ENCODE measurements at places on chromosomes 3 and 15.

GRCh38 chr15:87604857-87605446, 651.6 kb downstream of the NTRK3 start:
- DNase-seq = no peak

GRCh38 chr3:127166501-127167065, 26.3 kb upstream of the PRR23E start:
- DNase-seq = no peak

GRCh38 chr15:70219256-70219895, 121.7 kb upstream of the TLE3 start:
- no peak for DNase-seq

DNA sequence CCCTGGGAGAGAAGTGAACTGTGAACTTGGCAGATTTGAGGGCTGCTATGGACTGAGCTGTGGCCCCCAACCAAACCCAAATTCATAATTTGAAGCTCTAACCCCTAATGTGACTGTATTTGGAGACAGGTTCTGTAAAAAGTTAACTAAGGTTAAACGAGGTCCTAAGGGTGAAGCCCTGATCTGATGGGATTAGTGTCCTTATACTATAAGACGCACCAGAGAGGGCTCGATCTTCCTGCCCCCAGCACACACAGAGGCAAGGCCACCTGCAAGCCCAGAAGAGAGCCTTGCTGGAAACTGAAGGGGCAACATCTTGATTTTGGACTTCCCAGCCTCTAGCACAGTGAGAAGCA, 34.0 kb downstream of the TKT start:
- DNase-seq = no peak

GRCh38 chr3:11034309-11034985, 41.9 kb downstream of the SLC6A1 start:
- no peak for DNase-seq

DNA sequence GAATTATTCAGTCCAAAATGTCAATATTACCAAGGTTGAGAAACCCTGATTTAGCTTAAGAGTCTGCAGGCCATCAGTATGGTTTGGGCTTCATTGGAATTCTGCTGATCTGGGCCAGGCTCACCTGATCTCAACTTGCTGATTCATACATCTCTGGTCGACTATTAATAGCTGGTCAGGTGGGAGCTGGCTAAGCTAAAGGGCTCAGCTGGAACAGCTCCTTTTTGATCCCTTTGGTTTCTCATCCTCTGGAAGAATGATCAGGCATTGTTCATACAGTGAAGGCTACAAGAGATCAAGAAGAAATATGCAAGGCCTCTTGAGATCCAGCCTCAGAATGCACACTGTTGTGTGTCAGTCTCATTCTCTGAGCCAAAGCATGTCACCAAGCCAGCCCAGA, 123.3 kb upstream of the MME start:
- DNase-seq = no peak

GRCh38 chr3:137347132-137347531, 389.3 kb downstream of the IL20RB start:
- no peak for DNase-seq

DNA sequence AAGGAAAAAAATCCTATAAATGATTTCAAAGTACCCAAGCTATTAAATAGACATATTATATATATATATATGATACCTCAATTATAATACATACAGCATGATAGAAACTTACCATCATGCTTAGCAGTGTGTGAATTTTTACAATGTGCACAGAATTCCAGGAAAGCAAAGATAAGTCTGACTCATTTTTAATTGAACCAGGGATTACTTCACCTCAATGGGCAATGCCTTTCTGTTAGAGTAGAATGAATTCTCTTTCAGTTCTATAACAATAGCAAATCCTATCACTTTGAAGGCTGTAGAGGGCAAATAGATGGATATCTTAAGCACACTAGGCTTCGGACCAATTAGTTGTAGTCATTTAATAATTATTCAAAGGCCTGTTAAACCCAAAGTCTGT, 54.8 kb upstream of the P3H2 start:
- DNase-seq = no peak

GRCh38 chr3:64293121-64293520, 67.9 kb upstream of the PRICKLE2 start:
- DNase-seq = no peak

DNA sequence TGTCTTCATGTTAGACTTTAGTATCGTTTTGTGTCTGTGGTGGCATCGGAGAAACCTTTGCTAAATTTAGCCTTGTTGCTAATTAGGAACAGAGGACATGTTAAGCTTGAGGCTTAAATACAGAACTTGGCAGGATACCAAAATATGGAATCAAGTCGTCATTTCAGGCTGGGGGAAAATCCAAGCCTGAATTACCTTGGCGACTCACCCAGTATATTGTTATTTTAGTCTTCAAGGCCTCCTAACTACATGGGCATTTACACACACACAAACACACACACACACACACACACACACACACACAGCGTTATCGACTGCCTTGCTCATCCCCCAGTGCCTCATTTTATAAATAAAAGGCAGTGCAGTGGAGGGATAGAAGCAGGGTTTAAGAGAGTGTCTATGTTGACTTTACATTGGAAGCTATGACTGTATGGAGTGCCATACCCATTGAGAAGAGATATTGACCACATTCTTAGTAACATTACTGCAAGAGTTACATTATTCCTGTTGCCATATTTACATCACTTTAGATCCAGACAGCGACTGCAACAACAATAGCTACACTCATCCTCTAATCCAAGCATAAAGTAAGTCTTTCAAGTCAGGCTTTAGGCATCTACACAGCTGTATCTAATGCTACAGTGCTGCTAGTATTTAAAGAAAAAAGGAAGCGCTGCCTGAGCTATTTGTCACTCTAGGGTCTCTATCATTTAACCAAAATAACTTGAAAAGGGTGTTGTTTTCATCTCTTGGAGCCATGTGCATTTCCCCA, 210.8 kb upstream of the SEMA6D start:
- DNase-seq = no peak

- DNase-seq = peak; percentile 51
These were observed at the start of gene MYRIP for GRCh38 chr3:39809181-39809994. MYRIP (plus strand) TSS chr3:39809609; CDS start chr3:39900817, 91,208 bp downstream.

DNA sequence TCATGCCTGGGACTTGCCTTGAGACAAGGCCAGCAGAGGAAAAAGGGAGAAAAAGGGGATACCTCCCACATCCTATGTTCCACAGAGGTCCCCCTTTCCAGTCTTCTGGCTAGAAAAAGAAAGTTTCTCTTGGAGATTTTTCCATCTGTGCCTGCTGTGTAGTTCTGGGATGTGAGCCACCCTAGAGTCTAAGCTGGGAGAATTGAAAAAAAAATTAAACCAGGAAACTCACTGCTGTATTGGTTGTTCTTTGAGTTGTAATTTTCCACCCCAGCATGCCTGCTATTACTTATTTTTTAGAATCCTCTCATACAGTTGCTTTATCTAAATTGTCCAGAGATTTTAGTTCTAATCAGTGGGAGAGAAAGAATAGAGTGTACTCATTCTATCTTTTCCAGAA, 68.4 kb downstream of the SV2B start:
- DNase-seq = no peak

GRCh38 chr15:32029409-32029861, 880 bp upstream of the CHRNA7 start:
- no peak for DNase-seq

DNA sequence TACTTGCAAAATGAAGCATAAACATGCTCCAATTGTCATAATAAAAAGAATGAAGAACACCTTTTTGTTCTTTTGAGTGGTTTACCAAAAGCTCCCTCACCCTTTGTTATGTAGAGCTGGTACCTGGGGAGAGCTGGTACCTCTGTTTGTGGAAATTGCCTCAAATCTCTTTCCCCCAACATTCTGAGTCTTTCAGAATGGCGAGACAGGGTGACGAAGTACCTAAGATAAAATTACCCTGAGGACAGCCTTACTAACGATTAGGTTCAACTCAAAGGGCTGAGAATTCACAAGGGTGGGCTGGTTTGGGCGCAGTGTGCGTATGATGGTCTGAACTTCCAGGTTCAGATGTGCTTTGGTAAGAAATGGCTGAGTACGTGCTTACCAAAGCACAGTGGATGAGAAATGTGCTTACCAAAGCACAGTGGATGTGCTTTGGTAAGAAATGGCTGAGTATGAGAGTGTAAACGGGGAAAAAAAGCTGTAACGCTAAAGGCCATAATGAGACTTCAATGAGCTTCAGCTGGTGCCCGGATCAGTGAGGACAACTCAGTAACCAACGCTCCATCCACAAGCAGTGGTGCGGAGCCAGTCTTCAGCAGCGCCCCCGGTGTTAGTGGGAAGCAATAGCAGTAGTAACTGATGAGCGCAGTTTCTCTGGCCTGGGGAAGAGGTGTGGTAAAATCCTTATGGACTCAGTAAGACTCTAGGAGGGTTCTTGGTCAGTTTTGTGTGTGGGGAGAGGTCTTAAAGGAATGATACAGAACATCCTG, 72.3 kb upstream of the LRIG1 start:
- DNase-seq = no peak

- DNase-seq = no peak
These were observed 129.7 kb downstream of the NR2E3 start for GRCh38 chr15:71939981-71940588.

DNA sequence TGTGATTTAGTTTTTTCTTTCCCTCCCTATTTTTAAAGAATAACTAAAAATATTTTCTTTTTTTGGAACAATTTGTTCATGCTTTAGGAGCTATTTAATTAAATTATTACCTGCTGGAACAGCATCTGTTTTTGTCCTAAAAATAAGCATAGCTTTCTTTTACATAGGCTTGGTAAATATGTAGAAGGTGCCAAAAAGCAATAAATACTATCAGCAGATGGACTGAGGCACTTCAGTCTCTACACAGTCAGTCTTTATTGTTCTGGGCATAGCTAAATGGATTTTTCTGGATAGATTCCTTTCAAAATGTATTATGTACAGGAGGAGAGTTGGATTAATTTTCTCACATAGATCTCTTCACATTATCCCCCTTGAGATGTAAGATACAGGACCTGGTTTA, 223.5 kb downstream of the NAALADL2 start:
- DNase-seq = no peak

DNA sequence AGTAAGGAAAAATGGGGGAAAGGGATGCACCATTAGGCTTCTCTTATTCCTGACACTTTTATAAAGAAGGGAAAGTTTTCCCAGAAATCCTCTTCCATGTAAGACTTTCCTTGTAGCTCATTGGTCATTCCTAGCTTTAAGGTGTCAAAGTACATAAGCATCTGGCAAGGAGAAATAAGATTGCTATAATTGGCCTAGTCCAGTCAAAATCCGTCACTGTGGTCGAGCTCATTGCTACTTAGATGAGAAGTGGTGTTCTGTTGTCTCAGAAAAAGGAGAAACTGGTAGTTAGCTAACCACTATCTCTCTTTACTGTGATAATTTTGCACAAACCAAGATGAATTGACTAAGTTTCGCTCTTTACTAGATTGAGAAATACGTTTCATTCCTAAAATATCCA, 370.1 kb downstream of the CNTN4 start:
- no peak for DNase-seq

DNA sequence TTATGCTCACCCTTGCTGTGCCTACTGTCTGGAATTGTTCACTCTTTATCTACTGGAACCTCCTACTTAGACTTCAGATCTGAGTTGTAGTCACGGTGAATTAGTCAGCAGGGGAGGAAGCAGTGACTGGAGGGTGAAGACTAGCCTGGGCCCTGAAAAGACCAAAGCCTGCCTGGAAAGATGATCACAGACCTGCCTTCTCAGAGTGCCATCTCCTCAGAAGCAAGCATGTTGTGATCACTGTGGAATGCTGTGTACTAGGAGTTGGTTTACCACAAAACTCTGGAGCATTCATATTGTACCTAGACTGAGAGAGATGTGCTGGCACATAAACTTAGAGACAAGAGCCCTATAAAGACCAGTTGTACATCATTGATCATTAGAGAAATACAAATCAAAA, 100.7 kb upstream of the SCN10A start:
- peak; percentile 47 for DNase-seq

GRCh38 chr3:12303993-12304392, 15.1 kb downstream of the PPARG start:
- no peak for DNase-seq

DNA sequence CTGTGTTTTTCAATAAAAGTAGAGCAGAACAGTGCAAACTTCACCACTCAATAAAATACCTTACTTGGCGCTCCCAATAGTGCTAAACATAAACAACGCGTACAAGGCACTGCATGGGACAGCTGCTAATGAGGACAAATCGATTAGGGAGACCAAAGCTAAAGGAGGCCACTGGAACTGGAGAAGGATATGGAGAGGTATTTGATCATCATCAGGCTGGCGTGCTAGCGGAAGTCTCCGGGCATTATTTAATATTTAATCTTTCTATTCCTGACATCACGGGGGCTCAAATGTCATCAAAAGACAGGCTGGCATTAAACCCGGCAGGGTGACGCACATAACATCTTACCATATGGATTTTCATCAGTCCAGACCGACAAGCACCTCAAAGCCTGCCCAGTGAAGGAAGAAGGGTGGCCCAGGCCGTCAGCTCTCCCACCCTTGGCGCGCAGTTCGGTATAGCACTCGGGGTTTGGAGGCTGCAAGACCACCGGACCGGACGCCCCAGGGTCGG, 604 bp downstream of the CCPG1 start:
- no peak for DNase-seq

GRCh38 chr3:41173926-41174885, 25.1 kb upstream of the CTNNB1 start:
- no peak for DNase-seq

- DNase-seq = no peak
These were observed 32.9 kb downstream of the DAPK2 start for GRCh38 chr15:64013179-64014062.

DNA sequence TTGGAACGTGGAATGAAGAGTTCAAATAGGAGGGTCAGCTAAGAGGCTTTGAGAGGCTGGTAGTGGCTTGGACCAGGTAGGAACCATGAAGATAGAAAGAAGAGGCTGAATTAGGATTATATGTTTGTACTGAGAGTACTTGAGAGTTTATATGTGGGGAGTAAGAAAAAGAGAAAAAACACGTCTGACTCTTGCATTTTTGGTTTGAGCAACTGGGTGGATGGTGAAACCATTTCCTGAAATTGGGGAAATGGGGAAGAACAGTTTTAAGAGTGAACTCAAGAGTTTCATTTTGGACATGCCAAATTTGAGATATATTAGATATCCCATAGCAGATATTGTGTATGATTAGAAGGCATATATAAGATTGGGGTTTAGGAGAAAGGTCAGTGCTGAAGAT, 92.9 kb upstream of the TNIK start:
- no peak for DNase-seq

- DNase-seq = no peak
These were observed 68.9 kb upstream of the HERC1 start for GRCh38 chr15:63902671-63903035.

Data from AG08396 (cell line).